ENCODE measurements at places on chromosomes 5 and 9.
A peak's percentile ranks its signal among the peaks of the same experiment; 100 is the strongest.

DNA sequence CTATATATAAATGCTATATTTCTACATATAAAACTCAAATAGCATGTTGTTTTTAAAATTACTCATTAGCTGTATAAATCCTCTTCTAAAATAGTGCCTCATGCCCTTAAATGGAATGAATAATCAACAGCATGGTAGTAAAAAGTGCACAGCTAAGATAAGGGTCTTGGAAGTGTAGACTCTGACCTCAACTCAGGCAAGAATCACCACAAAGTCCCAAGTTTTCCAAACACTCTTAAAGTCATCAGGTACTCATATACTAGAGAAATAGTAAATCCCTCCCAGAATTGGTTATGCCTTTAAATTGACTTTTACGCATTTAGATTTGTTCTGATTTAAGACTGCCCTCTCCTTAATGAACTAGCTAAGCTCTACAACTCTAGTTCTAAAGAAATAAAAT is 113.8 kb downstream of the TMEM161B start:
- DNase-seq = no peak

- DNase-seq = peak; percentile 64
These were observed 19.5 kb upstream of the ANXA1 start for GRCh38 chr9:73132034-73132776.

- peak; percentile 75 for DNase-seq
These were observed 493 bp downstream of the PRXL2C start for GRCh38 chr9:96654450-96655197.

GRCh38 chr9:35859990-35860339 is 10.2 kb downstream of the OR13J1 start:
- DNase-seq = no peak

DNA sequence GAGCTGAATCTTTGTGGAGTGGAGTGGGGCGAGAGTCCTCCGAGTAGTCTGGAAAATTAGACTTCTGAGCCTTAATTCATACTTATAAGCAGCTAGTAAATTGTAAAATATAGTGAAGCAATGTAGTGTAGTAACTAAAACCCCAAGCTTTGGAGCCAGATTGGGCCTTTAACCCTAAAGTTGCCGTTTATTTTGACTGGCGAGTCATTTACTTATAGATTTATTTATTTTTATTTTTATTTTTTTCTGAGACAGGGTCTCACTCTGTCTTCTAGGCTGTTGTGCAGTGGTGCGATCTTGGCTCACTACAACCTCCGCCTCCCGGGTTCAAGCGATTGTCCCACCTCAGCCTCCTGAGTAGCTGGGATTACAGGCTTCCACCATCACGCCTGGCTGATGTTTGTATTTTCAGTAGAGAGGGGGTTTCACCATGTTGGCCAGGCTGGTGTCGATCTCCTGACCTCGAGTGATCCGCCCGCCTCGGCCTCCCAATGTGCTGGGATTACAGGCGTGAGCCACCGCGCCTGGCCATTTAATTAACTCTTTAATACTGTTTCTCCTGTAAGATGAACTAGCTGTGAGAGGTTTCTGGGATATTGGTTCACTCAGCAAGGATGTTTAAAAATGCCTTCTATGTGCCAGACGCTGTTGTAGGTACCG is 687 bp upstream of the RPS23 start:
- DNase-seq = no peak

DNA sequence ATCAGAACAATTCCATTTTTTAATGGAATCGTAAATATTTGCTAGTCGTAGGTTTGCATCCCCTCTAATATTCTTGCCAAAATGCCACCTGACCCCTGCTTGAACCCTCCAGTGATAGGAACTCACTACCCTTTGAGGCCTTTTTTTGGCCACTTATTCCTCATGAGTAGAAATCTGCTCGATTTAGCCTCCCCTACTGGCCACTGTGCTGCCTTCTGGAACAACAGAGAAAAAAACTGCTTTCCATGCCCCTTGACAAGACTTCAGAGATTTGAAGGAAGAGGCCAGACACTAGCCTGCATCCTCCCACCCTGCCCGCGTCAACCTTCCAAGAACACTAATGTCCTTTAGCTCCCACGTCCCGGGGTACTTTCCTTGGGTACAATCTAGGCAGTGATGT is 4.1 kb downstream of the CCDC69 start:
- no peak for DNase-seq

GRCh38 chr5:115941051-115941675 is 21.1 kb upstream of the LVRN start:
- no peak for DNase-seq

- DNase-seq = no peak
These were observed 45.4 kb upstream of the ELL2 start for GRCh38 chr5:96007051-96007450.

GRCh38 chr9:32839013-32839885 is 55.9 kb downstream of the TMEM215 start:
- DNase-seq = no peak

DNA sequence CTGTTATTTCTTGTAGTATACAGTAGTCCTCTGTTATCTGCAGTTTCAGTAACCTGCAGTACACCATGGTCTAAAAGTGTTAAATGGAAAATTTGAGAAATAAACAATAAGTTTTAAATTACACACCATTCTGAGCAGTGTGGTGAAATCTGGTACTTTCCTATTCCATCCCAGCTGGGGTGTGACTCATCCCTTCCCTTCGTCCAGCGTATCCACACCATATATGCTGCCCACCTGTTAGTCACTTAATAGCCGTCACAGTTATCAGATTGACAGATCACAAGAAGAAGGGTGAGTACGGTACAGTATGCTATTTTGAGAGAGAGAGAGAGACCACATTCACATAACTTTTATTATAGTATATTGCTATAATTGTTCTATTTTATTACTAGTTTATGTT is 28.9 kb downstream of the FAM151B start:
- DNase-seq = no peak

- no peak for DNase-seq
These were observed 201.5 kb downstream of the DAB2IP start for GRCh38 chr9:121852651-121853616.

GRCh38 chr5:17734011-17734410 is 99.8 kb downstream of the TAF11L14 start:
- no peak for DNase-seq

DNA sequence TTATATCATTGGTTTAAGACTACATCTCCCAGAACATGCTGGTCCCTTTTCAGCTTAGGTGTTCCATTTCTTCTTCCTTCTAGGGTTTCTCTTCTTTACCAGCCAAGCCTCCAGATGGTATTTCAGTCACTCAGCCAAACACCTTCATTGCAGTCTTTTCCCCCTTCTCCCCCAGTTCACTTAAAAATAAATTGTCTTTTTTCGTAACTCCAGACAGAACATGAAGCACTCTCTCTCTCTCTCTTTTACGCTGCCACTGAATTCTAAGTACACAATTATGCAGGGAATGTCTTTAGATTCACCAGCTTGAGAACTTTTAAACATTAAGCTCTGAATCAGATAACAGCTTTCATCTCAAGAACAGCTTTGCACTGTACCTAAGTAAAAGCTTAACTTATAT is 419.7 kb upstream of the BRINP1 start:
- DNase-seq = no peak

DNA sequence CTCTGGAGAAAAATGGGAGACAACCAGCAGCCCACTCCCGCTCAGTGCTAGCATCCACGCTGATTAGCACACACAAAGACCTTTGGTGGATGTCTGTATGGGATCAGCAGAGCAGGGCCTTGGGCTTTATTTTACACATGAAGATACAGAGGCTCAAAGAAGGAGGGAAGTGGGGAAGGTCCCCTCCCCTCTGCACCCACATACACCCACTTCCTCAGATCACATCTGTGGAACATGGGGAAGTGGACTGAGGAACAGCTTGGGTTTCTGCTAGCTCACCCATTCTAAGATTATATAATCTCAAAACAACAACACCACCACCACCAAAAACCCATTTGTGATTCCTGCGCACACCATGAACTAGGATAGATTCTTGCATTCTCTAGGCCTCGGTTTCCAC is 14.0 kb downstream of the GGTA1 start:
- DNase-seq = no peak

- DNase-seq = no peak
These were observed 97.4 kb upstream of the TRIM32 start for GRCh38 chr9:116589392-116590354.

GRCh38 chr5:81045389-81045807 is 85.2 kb downstream of the RASGRF2 start:
- DNase-seq = no peak

DNA sequence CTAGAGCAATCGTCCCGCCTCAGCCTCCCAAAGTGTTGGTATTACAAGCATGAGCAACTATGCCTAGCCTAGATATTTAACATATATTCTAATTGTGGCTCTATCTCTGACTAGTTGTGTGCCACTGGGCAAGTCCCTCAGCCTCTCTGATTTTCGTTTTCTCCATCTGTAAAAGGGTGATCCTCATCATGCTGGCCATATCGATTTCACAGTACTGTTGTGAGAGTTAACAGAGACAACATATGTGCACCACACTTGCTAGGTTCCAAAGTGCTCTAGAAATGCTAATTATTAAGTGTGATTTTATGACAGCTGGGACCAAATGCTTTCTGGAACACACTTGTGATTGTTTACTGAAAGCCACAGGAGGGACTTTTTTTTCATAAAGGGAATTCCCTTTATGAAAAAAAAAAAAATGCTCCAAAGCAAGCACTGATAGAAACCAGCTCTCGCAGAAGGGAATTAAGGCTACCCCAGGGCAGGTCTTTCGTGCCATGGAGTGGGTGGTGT is 78.5 kb upstream of the EPB41L4B start:
- DNase-seq = no peak

GRCh38 chr5:1563617-1564181 is 39.9 kb upstream of the LPCAT1 start:
- no peak for DNase-seq

- DNase-seq = peak; percentile 1
These were observed at the start of gene RGS7BP for GRCh38 chr5:64505769-64506566. TSS of gene RGS7BP (plus strand) at chr5:64506015. CDS start at chr5:64506625, 610 bp downstream.

GRCh38 chr9:94913550-94913949 is 187.1 kb downstream of the AOPEP start:
- DNase-seq = peak; percentile 43

- no peak for DNase-seq
These were observed 18.1 kb upstream of the CLK4 start for GRCh38 chr5:178644826-178645545.

DNA sequence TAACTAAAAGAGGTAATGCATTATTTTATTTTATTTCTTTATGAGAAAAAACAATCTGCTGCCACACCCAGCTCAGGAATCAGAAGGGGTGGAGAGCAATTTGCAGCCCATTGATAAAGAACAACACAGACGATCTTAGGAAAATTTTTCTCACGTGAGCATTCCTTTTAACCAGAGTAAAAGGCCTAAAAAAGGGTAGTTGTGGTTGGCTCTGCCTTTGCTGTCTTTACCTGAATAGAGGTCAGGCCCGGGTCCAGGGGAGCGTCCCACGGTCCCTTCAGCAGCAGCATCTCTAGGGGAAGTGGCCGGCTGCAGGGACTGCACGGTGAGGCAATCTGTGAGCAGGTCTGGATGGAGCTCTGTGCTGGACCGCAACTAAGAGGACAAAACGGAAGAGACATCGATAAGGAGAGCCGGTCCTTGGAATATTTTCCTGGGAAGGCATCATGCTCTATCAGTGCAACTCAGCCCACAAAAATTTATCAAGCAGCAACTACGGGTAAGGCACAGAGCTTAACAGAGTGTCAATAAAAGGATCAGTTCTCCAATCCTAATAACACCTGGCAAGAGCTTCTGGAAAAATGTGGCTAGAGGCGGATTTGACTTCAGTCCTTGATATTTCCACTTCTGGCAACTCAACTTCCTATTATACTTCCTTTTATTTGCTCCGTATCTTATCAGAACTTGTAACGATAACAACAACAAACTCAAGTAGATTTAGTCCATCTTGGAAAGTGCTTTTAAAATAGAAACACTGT is 372.8 kb upstream of the RFX3 start:
- DNase-seq = no peak

GRCh38 chr5:40797273-40798011 is 732 bp downstream of the PRKAA1 start:
- peak; percentile 76 for DNase-seq

GRCh38 chr9:1271367-1271766 is 221.2 kb downstream of the DMRT2 start:
- DNase-seq = no peak

GRCh38 chr5:88058625-88059024 is 210.0 kb downstream of the TMEM161B start:
- DNase-seq = no peak

GRCh38 chr9:125537442-125538091 is 169.4 kb downstream of the MAPKAP1 start:
- DNase-seq = no peak

DNA sequence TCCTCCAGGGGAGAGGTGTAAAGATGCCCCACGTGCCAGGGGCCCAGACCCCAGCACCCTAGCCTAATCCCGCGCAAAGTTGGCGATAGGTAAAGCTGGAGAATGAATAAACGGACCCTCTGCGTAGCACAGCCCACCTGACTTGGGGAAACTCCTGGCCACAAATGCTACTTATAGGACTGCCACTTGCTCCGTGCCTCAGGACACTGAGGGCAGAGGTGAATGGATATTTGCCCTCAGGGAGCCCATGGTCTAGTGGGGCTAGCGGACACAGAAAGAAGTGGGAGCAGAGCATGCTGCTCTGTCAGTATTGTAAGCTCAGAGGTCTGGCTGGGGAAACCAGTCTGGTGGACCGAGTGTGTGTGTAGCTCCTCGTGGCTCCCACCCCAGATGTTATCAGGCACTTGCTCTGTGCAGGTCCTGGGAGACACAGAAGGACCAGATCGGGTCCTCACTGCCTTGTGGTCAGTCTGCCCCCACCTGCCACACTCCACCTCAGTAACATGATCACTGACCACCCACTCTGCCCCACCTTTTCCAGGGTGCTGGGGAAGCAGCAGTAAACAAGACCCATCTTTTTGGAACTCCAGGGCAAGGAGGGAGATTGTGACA is 841 bp downstream of the GRK6 start:
- DNase-seq = no peak

DNA sequence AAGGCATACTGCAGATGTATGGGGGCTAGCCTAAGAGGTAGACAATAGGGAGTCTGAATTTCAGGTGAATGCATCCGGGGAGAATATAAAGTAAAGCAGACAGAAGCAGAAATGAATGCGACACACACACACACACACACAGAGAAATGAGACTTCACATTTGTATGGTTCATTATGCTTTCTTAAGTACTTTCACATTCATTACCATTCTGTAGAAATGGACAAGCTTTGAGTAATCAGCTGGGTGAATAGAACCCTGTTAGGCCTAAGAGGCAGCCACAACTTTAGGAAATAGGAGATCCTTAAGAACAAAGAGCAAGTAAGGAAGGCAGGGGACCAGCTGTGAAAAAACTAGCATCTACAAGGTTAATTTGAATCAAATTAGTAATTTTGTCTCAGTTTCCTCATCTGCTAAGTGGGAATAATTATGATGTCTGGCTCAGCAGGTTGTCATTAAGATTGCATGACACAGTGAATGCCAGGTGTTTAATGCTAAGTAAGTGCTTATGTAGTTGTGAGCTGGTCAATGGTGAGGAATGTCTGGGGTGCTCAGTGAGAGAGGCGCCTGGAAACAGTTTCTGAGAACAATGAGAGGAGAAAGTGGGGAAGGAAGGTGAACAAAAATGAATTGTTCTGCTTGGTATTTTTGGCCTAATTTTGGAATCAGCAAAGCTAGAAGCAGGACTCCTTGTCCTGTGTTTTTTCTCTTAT is 265.8 kb upstream of the CLINT1 start:
- DNase-seq = no peak

GRCh38 chr9:120925535-120926396 is 830 bp downstream of the TRAF1 start:
- no peak for DNase-seq

Data from NCI-H1436 (cell line).